ENCODE measurements at places on chromosomes 5 and 9.

DNA sequence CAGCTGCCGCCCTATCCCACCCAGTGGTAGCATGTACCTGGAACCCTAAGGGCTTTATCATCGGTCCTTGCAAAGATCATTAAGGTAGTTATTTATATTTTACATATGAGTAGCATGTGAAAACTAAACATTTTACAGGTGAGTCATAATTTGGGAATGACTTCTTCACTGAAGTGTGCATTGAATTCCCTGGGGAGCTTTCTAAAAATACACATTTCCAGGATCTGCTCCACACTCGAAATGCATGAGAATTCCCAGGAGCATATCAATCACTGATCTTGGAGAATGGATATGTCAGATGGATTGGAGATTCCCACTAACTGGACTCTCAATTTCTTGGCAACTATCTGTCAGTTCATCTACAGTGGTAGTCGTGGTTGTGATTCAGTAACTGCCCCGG, 717.5 kb downstream of the IRX1 start:
- DNase-seq, result no peak

DNA sequence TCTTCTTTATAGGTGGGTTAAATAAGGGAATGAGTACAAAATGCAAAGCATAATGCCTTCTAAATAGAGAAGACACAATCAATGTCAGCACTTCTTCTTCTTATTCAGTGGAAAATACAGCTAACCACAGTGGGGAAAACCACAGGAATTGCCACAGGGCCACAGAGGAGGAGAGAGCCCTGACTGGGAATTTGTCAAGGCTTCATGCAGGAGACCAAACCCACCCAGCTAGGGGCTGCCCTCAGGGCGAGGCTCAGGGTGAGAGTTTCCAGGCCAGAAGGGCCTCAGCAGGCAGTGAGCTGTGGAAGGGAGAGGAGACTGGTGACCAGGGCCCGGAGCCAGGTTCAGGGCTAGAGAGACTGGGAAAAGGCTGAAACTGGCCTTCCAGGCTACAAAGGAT, 279.1 kb downstream of the MSX2 start:
- no peak for DNase-seq

DNA sequence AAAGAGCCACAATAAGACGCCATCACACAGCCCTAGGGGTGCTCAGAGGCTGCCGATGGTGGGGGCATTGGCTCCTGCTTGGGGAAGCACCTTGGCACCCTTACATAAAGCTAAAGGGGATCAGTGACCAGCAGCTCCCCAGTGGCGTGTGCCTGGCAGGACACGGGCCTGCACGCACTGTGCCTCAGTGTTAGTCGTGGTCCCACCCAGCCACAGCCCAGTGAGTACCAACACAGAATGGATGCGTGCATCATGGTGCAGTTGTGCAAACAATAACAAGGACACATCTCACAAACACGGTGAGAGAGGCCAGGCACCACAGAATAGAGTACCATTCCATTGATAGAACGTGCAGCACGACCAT, 103.2 kb downstream of the WNK2 start:
- no peak for DNase-seq

DNA sequence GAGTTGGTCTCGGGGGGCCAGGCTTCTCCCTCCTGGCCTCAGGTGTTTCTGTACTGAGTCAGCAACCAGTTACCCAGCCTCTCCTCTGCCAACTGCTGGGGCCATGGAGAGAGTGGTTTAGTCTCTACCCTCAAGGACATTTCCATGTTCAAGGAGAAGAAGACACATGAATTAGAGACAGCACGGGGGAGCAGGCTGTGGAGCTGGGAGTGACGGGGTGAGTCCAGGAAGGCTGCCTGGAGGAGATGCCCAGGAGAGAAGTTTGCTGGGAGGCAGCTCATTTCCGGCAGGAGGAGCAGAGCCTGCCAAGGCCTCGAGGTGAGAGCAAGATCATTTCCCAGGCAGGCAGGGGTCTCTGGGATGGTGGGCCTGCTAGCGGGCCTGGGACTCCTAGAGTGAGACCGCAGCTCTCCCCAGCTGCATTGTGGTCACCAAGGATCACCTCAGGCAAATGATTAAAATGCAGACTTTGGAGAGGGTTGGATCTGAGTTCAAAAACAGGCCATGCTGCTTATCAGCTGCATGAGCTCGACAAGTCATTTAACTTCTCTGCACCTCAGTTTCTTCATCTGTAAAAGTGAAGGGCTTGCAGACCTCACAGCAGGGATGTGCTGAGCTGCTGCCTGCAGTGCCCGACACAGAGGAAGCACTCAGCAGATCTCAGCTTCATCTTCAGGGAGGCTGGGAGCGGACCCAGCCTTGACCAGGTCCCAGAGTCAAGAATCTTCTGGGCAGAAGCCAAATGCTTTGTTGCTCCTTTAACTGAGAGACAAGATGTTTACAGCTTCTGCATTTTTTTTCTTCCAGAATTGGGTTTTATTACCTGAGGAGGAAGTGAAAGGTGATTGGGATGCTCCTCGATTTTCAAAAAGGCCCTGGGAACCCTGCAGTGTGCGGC, 35.2 kb downstream of the NEK6 start:
- no peak for DNase-seq

DNA sequence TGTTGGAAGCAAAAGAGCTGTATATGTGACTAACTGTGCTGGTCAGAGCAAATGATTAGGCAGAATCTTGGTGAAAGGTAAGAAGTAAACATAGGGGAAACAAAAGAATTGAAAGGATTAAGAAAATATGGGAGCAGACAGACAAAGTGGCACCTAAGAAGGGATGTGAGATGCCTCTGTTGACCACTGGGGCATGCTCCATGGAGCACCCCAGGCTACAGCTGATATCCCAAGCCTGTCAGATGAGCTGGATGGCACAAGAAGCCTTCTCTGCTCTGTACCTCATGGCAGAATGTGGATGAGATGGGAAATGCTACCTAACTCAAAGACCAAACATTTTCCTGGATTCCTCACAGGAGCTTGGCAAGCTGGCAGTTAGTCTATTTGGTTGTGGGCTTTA, 89.3 kb upstream of the SLIT3 start:
- DNase-seq, result no peak

GRCh38 chr9:19030899-19031298, 2.1 kb downstream of the SAXO1 start:
- DNase-seq, result no peak

GRCh38 chr5:141734501-141735229, 52.6 kb upstream of the ARAP3 start:
- no peak for DNase-seq
